ENCODE measurements at places on chromosomes 3 and 15.

- DNase-seq, result no peak
Observed at GRCh38 chr3:71064956-71065763, 518.4 kb downstream of the FOXP1 start.

GRCh38 chr15:48472756-48473155 lies 141.5 kb downstream of the DUT start:
- DNase-seq, result no peak

- no peak for DNase-seq
Observed at GRCh38 chr3:195207056-195207455, 63.9 kb downstream of the XXYLT1 start.

- no peak for DNase-seq
Observed at GRCh38 chr15:89760303-89761008, 9.4 kb upstream of the MESP1 start.

DNA sequence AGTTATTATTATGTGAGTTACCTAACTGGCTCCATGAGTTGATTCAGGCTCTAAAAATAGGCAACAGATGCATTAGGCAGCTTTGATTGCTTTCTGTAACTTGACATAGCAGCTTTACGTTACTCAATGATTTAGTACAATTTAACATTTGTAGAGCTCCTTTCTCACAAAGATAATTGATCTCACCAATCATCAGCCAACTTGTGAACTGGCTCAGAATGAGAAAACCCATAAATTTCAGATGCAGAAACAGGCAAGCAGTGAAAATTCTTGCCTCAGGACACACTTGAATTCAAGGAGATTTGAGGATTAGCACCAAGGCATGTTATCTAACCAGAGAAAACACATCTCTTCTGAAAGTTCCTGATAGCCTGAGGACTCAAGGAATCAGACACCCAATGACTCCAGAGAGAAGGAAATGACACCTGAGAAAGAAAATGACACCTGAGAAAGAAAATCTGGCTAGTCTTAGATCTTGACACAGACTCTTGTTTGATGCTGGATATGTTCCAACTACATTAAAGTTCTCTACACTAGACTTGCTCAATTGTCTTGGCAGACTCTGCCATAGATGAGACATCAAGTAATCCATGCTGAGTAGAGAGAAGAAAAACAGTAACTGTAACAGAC lies 315.1 kb upstream of the CBLB start:
- peak; percentile 24 for DNase-seq

- DNase-seq, result no peak
Observed at GRCh38 chr3:66052721-66053549, 14.2 kb upstream of the MAGI1 start.

DNA sequence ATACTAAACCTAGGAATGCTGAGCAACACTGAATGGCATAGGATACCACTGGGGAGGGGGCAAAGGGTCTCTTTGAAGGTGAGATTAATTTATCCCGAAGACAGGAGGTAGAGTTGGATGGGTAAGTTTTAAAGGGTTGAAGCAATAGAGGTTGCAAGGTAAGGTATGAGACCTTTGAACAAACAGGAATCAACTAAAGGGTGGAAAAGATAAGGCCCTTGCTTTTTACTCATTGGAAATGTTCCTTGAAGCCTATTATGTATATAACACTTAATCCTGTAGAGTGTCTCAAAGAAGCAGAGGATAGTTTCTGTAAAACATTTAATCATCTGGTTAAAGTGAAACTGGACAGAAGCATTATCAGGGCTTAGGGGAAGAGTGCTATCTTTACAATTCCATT lies 5.7 kb downstream of the ABHD5 start:
- DNase-seq, result no peak

DNA sequence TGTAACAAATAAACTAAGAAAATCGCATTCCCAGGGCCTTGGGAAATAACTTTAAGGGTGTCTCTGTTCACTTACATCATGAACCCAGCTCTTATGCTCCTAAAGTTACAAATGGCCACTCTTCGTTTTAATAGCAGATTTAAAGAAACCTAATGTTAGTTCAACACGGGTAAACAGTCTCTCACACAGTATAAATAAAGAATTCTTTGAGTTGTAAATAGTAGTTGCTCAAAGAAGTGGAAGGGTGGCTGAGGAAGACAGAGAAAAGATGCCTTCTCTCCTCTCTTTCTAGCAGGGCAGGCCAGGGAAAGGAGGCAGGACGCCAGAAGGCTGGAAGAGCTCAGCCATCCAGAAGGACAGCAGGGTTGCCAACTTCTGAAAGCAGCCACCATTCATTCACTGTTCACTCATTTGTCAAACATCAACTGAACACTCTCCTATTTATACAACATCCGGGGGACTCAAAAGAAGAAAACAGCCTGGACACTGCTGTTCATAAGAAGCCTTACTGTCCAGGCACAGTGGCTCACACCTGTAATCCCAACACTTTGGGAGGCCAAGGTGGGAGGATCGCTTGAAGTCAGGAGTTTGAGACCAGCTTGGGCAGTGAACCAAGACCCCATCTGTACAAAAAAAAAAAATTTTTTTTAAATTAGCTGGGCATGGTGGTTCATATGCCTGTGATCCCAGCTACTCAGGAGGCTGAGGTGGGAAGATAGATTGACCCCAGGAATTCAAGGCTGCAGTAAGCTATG lies 47.3 kb downstream of the WWTR1 start:
- DNase-seq, result no peak

- no peak for DNase-seq
Observed at GRCh38 chr3:58293516-58293915, 12.5 kb upstream of the RPP14 start.

GRCh38 chr3:123202451-123202850 lies 708 bp downstream of the SEC22A start:
- DNase-seq, result peak; percentile 45

- DNase-seq, result no peak
Observed at GRCh38 chr15:40909662-40910630, 15.7 kb downstream of the VPS18 start.

DNA sequence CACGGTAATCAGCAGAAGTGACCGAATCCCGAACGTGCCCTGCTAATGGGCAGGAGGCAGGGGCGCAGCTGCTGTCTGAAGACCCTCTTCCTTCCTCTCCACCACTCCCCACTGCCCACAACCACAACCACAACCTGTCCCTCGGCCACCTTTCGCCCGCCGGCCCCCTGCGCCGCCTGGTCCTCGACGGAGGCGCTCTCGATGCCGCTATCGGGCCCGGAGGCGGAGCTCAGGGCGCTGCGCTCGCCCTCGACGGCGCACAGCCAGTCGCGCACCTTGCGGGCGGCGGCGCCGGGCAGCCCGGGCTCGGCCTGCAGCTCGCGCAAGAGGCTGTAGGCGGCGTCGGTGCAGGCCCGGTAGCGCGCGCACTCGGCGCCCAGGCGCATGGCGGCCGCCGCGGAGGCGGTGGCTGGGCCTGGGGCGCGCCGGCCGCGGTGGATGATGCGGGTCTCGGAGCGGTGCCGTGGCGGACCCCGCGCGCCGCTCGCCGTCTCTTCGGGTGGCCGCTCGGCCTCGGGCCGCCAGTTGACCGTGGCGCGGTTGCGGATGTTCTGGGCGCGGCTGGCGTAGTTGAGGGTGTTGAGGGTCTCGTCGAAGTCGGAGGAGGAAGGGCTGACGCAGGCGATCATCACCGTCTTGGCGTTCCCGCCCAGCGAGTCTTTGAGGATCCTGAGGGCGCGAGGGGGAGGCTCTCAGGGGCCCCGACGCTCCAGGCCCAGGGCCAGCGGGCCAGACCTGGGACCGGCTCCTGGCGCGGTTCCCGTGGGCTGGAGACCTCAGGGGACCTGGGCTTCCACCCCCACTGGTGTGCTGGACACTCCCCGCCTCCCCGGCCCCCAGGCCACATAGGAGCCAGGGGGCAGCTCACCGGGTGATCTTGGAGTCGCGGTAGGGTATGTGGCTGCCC lies 6.9 kb downstream of the KIF7 start:
- DNase-seq, result no peak

DNA sequence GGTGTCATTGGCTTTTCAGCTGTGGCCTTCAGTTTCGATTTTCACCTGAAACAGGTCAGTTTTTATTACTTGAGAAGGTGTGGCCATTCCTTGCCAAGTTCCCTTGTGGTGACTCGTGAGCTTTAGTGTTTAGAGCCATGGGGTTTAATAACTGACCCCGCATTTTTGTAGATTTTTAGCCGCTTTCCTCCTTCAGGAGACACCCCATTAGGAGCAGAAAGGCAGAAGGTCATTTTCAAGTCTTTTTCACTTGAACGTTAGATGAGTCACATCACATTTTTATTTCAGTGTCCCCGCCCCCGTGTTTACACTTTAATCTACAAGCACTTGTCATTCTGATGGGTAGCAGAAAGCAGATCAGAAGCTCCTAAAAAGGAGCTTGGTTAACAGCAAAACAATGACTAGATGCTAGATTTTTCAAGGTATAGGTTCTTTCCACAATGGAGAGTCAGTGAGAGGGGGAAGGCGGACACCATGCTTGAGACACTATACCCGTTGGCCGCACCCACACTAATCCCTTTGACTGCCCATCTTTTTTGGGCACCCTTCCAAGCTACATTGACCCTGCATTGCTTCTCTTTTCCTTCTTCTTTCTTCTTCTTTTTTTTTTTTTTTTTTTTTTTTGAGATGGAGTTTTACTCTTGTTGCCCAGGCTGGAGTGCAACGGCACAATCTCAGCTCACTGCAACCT lies 132.7 kb downstream of the GHSR start:
- no peak for DNase-seq

DNA sequence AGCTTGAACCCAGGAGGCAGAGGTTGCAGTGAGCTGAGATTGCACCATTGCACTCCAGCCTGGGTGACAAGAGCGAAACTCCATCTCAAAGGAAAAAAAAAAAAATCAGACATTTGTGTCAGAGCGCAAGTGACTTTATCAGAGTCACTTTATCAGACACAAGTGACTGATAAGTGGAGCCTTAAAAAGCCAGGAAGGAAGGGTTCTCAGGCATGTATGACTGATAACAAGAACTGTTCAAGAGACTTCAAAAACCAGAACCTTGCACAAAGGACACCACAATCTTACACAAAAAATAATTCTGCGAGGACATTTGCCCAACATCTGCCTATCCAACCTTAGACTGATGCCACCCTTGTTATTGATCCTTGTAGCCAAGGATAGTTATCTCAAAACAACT lies 13.3 kb upstream of the CFAP44 start:
- no peak for DNase-seq

GRCh38 chr3:46414739-46415138 lies 7.7 kb downstream of the CCRL2 start:
- DNase-seq, result no peak

- DNase-seq, result no peak
Observed at GRCh38 chr3:133853063-133853924, 42.4 kb downstream of the RAB6B start.

- no peak for DNase-seq
Observed at GRCh38 chr3:133328373-133328772, 71.5 kb upstream of the BFSP2 start.

GRCh38 chr3:11168881-11169805 lies 14.8 kb downstream of the HRH1 start:
- DNase-seq, result no peak

DNA sequence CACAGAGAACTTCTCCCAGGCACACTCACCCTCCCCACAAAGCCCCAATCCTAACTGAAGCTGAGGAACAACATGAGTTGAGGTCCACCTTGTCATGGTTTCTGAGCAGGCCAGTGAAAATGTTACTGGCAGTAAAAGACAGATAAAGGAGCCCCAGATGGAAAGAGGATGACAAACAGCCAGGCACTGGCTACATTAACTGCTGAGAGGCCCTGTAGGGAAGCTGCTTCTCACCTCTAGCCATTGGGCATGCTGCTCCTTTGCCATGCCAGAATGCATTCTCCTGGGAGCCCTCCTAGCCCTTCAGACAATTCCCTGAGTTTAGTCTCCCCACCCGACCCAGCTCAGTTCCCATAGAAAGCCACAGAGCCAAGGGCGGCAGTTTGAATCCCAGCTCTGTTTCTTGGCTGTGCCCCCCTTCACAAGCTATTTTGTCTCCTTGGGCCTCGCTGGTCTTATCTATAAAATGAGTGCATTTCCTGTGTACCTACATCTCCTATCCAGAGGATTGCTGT lies 60.5 kb downstream of the LMCD1 start:
- DNase-seq, result no peak

DNA sequence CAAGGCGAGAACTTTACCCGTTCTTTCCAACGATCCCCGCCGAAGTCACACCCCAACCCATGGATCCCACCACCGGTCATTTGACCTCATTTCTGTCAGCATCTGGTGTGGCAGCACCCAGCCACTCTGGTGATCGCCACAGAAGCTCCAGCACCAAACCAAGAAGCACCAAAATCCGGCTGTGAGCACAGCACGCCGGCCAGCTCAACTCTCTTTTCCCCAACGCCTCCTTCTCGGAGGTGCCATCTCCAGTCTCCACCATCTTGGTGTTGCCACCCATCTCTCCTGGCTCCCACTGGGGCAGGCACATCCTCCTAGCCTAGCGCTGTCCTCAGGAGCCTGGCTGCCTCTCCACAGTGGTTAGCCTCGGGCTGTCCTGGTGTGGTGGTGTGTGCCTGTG lies 6.5 kb downstream of the MUC4 start:
- DNase-seq, result no peak

- DNase-seq, result no peak
Observed at GRCh38 chr3:37642670-37643598, 218.7 kb upstream of the CTDSPL start.

DNA sequence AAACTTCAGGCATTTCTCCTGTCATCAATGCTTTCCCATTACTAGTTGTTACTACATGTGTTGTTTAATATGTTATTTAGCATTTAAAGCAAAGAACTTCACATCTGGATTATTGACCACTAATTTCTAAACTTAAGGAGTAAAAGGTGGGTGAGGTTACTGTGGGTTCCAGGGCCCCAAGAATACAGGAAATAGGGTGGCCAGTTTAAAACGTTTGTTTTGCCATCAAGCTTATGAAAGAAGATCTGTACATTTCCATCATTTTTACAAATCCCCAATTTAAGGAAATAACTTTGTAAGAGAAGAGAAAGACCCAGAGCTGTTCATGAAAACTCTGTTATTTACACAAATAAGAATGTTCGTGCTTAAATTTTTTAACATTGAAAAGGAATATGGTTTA lies 54.5 kb upstream of the ACKR4 start:
- DNase-seq, result no peak

DNA sequence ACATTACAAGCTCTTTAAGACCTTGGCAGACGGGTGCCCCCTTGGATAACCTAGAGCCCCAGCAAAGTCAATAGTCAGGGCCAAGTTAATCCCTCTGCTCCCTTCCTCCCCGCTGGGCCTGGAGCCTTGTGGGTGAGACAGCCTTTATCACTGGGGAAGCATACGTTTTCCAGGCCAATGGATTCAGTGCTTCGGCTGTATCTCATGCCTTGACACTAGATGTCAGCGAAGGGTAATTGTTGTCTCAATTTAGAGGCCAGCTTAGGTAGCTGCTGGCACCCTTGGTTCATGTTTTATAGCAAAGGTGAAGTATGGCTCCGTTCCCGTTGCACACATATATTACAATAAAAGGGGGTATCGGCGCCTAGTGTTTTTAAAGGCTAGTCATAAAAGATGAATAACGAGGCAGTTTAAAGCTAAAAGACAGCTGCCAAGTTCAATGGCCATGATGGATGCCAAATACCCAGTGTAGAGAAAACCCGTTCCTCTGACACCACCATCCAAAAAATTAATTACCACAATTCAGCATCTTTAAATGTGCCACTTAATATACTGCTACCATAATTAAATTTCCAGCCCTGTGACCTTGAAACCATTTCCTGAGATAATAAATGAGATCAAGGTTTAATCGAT lies 52.3 kb upstream of the BNIP2 start:
- no peak for DNase-seq
